Suprapubic skin (tissue), 4 donors: ENCODE measurements at places on chromosomes 16 and 17. TPM values are rescaled to one million over a fixed set of nuclear protein-coding genes. Genes with fewer than 3 reads are reported as not detected.

- no peak for DNase-seq
Observed at GRCh38 chr16:18945233-18945632, 19.0 kb upstream of the SMG1 start.

The INO80E gene
- 48.2 TPM for total RNA-seq

The TEX19 gene
- total RNA-seq, result not detected

DNA sequence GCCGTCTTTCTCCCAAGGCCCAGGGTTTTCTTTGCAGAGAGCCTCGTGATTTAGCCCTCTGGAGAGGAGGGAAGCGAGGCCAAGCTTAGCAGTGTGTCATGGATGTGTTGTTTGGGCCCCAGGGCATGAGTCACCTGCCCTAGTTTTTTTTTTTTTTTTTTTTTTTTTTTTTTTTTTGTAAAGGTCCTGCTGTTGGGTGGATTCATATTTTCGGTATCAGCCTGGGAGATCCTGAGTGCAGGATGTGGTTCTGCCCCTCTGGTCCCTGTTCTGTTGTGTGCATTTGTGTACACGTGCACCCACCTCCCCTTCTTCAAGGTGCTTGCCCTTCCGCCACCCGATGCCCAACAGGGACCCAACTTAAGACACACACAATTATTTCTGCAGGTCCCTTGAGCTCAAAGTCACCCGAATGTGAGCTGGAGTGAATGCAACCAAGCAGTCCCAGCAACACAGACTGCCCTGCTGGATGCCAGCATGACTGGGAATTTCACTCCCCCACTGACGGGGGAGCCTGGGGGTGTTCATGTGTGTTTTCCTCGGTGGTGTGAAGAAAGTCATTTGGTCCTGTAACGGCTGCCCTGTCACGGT is 265.8 kb upstream of the TNRC6C start:
- no peak for DNase-seq

The CDH8 gene
- total RNA-seq, result 5.8 TPM
